Small intestine (tissue), 16 donors: ENCODE measurements at places on chromosomes 5 and 9. TPM values are rescaled to one million over a fixed set of nuclear protein-coding genes. Genes with fewer than 3 reads are reported as not detected.
A peak's percentile ranks its signal among the peaks of the same experiment; 100 is the strongest.

GRCh38 chr5:176650354-176650884, 3.1 kb downstream of the TSPAN17 start:
- no peak for DNase-seq

- peak; percentile 8 for DNase-seq
Measured at GRCh38 chr5:75862872-75863271, 145.6 kb upstream of the POC5 start.

Gene WDR38
- not detected for polyA plus RNA-seq

DNA sequence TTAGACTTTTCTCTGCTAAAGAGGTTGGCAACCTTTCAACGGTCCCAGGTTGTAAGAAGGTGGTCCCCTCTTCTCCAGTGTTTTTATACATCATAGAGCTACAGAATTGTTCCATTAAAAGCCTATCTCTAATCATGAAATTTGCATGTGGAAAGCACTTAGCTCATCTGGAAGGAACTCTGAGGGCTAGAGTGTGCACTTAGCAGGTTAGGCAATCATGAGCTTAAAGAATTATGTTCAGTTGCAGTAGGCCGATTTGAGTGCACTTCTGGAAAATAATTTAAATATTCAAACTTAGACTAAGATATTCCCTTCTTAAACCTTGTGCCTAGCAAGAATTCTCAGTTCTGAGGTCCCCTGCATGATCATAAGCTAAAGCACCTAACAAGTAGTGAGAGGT, 468.7 kb downstream of the SPATA31D1 start:
- DNase-seq, result no peak

Gene ELOVL7
- 21.8 TPM for polyA plus RNA-seq

- DNase-seq, result no peak
Measured at GRCh38 chr9:103999375-104000062, 94.6 kb upstream of the SMC2 start.

Gene RMRP
- polyA plus RNA-seq, result not detected

Gene TNPO1
- polyA plus RNA-seq, result 69.3 TPM

GRCh38 chr9:136339173-136339957, 12.0 kb downstream of the GPSM1 start:
- peak; percentile 74 for DNase-seq

GRCh38 chr5:32589942-32590869, 4.8 kb downstream of the SUB1 start:
- peak; percentile 57 for DNase-seq

Gene PCDHGC3
- polyA plus RNA-seq, result 33.3 TPM

DNA sequence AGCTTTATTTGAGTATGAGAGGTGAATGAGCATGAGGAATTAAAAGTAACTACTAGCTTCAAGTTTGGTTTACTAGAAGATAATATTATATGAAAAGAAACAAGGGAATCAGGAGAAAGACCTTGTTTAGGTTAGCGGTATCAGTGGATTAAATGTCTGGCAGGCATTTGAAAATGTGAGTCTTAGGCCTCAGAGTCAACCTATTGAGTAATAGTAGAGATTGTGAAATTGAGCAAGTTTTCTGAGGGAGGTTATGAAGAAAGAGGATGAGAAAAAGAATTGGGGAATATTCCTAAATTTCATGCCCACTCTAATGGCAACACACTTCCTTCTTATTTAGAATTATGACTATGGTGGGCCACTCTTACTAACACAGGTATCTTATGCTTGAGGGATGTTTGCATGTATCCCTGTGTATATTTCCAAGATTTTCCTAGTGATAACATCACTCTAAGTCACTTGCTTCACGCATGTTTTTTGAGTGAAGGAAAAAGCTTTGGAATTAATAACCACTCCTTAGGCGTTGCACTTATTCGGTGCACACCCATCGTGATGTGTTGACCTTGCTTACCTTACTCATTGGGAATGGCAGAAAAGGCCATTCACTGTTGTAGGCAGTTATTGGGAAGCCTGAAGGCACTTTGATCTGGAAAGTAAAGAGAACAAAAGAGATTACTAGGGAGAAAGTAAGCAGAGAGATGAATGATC, 8.2 kb upstream of the ELL2 start:
- no peak for DNase-seq

Gene SELENOP
- polyA plus RNA-seq, result 204 TPM

GRCh38 chr5:43547532-43547931, 9.3 kb downstream of the PAIP1 start:
- no peak for DNase-seq

Gene PCDH1
- polyA plus RNA-seq, result 33.6 TPM

DNA sequence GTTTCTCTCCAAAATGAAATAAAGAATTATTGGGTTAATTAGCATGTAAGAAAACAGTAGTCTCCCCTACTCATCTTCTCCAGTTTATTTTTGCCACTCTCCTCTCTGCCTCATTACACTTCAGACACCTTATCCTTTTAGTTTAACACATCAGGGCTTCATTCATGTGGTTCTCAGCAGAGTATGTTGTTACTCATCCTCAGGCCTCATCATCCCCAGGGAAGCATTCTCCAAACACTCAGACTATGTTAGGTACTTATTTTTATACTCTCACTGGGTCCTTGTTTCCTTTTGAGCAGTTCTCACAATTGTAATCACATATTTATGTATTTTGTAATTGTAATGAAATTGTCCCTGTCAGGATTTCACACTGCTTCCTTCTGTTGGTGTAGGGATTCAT, 470.5 kb downstream of the PDE4D start:
- DNase-seq, result no peak

DNA sequence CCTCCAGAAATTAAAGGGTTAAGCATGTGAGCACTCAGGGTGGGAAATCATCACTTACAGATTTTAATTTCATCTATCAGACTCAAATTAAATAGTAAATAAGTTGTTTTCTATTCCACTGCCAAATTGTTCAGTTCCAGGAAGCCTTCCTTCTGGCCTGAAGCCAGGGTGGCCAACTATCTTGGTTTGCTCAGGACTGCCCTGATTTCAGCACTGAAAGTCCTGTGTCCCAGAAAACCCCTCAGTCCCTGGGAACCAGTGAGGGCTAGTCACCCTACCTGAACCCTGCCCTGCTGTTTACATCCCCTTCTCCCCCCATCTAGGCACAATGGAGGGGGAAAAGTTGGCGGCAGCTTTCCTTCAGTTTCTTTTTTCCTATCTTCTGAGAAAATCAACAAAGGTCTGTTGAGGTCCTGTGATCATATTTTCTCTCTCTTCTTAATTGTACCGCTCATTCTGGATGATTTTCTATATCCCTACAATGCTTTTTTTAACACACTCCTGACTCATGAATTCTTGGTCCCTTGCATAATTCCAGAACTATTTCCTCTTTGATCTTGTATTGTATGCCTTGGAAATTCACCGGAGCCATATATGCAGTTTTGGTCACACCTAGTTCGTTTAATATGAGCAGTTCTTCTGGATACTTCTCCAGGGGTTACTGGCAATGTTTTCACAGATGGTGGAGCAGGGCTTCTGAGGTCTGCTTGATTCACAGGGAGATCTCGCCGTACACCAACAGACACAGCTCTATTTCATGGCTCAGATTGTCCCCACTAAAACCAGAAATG, 103.8 kb downstream of the MAP1B start:
- no peak for DNase-seq

DNA sequence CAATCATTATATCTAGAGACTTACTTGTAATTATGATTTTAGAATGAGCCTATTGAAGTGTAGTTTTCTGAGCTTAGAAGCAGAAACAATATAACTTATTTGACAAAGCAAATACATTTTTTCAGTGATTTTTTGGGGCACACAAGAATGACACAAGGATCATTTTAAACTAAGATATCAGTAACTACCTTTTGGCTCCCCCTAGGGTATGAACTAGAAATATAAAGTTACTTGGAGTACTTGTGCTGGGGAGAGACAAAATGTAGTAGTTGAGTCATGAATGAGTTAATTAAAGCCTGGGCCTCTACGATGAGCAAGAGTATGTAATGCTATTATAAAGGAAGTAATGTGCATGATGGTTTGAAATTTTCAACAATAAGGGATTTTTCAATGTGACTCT, 1244.1 kb upstream of the ACO1 start:
- DNase-seq, result no peak

GRCh38 chr5:73838901-73839300, 212.9 kb downstream of the ARHGEF28 start:
- DNase-seq, result no peak

GRCh38 chr9:69377981-69378380, 53.0 kb downstream of the ENTREP1 start:
- no peak for DNase-seq

Gene FGD3
- polyA plus RNA-seq, result 2.7 TPM

Gene RLN2
- not detected for polyA plus RNA-seq

- no peak for DNase-seq
Measured at GRCh38 chr9:129256959-129257713, 79.1 kb upstream of the IER5L start.

- no peak for DNase-seq
Measured at GRCh38 chr5:66739951-66740350, 143.8 kb downstream of the MAST4 start.

Gene PRSS3
- polyA plus RNA-seq, result 430 TPM

- no peak for DNase-seq
Measured at GRCh38 chr5:149913436-149914419, 30.9 kb downstream of the PDE6A start.

GRCh38 chr5:176810687-176811501, 535 bp downstream of the UNC5A start:
- DNase-seq, result no peak

GRCh38 chr9:14106699-14107098, 207.2 kb downstream of the NFIB start:
- DNase-seq, result no peak

Gene SOHLH1
- polyA plus RNA-seq, result not detected

DNA sequence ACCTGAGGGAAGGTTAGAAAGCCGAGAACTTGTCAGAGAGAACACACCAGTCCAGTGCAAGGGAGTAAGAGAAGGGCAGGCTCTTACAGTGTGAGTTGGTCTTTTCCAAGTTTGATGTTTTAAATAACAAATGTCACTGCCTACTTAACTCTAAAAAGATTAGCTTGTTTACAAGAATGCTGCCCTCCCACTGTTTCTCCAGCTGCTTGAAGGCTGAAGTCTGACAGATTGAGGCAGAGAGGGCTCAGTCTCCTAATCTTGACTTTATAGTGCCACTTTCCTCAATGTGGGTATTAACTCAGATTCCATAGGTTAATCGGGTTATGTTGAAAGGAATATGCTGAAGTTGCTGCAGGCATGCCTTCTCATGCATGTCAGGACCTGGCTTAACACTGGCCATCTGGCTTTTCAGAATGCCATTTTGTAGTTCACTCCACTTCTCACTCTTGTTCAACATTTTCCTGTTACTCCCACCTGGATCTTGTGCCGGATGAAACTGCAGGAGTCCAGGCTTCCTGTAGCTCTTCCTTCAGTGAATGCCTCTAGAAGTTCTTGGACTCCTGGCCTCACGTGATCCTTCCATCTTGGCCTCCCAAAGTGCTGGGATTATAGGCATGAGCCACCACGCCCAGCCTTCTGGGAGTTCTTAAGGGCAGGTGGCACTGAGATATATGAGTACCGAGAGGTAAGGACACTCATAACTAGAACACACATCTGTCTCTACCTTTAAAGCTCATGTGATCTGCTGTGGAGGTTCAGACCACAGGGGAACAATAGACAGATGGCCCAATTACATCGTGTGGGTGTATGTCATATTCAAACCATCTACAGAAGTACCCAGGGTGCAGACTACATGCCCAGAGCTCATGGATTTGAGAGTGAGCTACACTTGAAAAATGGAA, 249.7 kb downstream of the ARHGAP26 start:
- no peak for DNase-seq

Gene TERT
- polyA plus RNA-seq, result not detected

Gene ANGPTL2
- polyA plus RNA-seq, result 0.45 TPM

DNA sequence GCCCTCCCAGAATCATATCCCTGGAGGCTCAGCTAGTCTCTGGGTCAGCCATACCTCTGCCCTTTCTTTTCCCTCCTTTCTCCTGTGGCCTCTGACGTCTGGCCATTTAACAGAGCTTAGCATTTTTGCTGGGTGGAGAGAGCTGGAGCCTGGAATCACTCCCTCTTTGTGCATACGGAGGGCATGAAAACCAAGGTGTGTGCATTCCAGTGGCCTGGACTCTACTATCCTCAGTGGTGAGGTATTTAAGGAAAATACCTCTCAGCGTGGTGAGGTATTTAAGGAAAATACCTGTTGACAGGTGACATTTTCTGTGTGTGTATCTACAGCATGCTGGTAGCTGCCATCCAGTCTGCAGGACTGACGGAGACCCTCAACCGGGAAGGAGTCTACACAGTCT, 27.5 kb downstream of the TGFBI start:
- DNase-seq, result no peak

GRCh38 chr9:22146604-22147003, 137.5 kb upstream of the CDKN2B start:
- DNase-seq, result no peak

GRCh38 chr9:95107976-95108375, 209.5 kb downstream of the FANCC start:
- no peak for DNase-seq

Gene BAAT
- not detected for polyA plus RNA-seq

Gene CENPK
- polyA plus RNA-seq, result 20.0 TPM

Gene PCBD2
- 16.1 TPM for polyA plus RNA-seq
